ENCODE measurements at places on chromosomes 11 and 22.

- no peak for DNase-seq
These were observed 54.7 kb downstream of the ABTB2 start for GRCh38 chr11:34303028-34303570.

DNA sequence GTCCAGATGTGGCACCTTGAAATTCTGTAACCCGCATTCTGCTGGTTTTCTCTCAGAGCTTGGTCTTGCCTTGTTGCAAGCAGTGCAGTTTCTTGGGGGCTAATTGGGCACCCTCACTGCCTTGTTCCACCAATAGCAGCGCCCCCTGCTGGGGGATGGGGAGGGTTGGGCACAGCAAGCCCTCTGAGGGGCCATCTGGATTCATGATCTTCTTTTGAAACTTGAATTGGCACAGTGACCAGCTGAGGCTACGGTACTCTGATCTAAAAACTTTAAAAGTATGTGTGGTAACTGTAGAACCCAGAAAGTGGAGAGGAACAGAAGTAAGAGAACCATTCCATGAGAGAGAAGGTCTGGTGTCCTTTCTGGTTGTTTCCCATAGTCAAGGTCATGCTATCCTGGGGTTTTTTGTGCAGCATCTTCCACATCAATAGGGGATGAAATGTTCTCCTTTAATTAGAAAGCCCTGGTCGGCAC lies 64.2 kb downstream of the MED15 start:
- DNase-seq: peak; percentile 75

DNA sequence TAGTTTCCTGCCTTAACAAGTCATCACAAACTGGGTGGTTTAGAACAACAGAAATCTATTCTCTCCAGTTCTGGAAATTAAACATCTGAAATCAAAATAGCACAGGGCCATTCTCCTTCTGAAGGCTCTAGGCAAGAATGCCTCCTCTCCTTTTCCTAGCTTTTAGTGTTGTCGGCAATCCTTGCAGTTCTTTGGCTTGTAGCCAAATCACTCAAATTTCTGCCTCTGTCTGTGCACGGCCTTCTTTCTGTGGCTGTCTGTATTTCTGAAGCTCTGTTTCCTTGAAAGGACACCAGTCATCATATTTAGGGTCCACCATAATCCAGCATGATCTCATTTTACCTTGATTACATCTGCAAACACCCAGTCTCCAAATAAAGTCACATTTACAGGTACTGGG lies 795.5 kb downstream of the METTL15 start:
- no peak for DNase-seq

GRCh38 chr22:33573479-33573878 lies 346.8 kb downstream of the LARGE1 start:
- DNase-seq: no peak

- no peak for DNase-seq
These were observed 7.7 kb downstream of the KCTD21 start for GRCh38 chr11:78180751-78181150.

All from activated CD8-positive, alpha-beta memory T cell treated with anti-CD3 and anti-CD28 coated beads, Interleukin-2, amount 50 U/mL, for 4 hours (primary cell).